ENCODE measurements at places on chromosomes 4 and X.

- DNase-seq, result no peak
These were observed 51.1 kb downstream of the SH3KBP1 start for GRCh38 chrX:19836337-19836736.

DNA sequence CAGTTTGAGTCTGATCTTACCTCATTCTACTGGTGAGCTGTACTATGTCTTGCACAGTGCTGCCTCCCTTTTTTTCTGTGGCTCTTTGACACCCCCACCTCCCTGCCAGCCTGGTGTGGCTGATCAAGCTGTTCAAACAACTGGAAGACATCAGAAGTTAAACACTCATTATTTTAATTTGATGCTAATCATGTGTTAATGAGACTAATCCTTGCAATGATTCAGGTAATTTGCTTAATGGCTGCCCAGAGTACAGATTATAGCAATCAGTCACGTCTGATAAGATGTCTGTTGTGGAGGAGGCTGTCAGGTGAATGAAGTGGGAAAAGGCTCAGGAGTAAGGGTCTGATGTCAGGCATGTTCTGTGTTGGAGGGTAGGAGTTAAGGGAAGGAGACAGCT, 87.4 kb upstream of the GK2 start:
- DNase-seq, result no peak

DNA sequence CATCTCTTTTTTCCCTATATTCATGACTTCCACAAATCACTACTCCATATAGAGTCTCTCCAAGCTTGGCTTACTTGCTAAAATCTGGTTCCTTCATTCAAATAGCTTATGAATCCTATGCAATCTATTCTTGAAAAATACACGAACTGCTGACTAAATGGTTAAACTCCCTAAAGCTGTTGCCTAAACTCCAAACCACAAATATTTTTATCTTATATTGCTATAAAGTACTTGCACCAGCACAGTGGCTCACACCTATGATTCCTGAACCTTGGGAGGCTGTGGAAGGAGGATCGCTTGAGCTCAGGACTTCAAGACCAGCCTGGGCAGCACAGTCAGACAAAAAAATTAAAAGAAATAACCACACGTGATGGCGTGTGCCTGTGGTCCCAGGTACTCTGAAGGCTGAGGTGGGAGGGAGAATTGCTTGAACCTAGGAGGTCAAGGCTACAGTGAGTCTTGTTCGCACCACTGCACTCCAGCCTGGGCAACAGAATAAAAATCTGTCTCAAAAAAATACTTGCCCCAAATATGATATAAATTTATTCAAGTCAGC, 2.2 kb downstream of the FBXO8 start:
- no peak for DNase-seq

DNA sequence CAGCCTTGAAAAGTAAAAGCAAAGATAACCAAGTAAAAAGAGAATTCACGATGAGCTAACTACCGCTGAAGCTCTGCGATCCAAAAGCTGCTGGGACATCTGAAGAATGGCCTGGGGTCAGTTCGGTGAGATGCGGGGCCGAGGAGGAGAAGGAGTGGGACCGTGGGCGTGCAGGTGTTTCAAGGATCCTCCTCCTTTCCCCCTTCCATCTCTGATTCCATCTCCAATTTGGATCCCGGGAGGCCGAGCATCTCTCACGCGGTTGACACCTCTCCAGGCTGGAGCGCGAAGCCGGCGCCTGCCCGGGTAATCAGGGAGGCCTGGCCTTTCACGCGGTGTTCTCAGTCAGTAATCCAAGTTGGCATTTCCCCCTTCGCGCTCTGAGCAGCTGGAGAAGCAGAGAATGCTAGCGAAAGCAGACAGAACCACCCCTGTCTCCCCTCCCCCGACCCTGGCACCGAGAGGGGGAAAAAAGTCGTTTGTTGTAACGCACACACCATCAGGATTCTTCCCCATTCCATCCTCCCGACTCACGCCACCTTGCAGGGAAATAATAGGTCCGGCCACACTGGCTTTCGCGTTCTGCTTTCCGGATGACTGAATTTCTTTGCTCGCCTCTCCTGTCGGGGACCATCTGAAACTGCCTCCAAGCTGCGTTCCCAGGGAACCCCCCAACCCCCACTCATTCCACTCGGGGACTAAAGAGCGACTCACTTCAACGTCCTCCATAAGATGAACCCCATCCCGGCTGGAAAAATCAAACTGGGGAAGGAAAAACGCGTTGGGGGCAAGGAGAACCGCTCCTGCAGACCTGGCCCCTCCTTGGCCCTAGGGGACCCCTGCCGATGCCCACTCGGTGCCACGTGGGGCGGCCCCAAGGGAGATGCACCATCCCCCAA, 6.5 kb downstream of the NEUROG2 start:
- no peak for DNase-seq

GRCh38 chrX:8743126-8743732, 11.3 kb upstream of the ANOS1 start:
- DNase-seq, result no peak

DNA sequence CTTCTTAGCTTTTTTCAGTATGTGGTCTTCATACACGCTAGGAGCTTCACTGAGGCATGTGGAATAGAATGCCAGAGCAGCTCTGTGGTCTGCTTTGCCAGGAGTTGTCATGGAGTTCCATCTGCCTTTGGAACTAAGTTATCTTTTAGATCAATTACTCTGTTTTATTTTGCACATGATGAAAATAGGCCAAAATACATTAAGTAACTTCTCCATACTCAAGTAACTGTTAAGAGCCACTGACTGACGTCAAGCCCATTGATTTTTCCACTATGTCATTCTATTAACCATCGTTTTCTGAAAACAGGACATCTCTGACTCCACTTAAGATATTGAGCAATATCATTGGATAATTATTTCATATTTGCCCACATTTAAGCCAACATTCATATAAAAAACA, 415.1 kb upstream of the MAD2L1 start:
- no peak for DNase-seq

DNA sequence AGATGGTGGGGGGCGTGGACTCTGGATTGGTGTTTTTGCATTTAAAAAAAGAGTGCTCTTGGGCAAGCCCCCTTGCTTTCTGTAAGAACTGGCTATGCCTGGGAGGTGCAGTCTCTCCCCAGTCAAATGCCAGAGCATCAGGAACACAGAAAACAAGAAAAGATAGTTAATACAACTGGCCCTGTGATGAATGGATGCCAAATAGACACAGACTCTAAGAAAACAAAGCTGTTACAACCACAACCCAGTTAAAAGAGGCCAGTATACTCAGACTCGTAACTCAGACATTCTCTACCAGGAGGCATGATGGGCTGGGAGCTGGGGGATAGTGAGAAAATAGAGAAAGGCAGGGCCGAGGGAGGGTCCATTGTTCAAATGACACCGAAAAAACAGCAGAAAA, 32.5 kb upstream of the C1QTNF7 start:
- DNase-seq, result no peak

DNA sequence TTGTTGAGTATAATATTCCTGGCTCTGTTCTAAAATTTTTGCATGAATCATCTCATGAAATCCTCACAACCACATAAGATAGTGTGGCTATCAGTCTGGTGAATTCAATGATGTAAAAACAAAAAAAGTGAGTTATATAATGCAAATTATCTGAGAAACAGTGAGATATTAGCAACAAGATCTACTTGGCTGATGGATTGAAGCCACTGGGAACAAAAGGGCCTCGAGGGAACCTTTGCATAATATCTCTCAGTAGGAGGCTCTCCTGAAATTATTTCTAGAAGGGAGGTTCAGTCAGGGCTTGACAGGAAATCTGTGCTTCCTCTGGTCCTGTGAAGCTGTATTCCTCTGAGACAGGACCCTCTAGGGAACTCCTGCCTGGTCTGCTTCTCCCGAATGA, 30.1 kb upstream of the NUP54 start:
- no peak for DNase-seq

DNA sequence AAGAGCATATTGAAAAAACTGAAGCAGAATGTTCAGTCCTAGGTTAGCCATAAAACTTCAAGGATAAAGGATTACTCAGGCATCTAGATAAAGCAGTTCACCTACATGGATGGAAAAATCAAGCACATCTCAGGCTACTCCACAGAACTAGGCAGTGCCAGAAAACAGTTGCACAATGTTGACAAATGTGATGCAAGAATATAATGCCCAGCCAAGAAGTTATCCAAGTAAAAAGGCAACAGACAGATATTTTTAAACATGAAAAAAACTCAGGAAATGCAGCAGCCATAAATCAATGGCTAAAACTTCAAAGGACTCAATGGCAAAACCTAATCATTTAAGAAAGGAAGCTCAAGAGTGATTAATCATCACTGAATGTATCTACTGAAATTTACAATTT, 456.0 kb upstream of the FAM241A start:
- peak; percentile 40 for DNase-seq

DNA sequence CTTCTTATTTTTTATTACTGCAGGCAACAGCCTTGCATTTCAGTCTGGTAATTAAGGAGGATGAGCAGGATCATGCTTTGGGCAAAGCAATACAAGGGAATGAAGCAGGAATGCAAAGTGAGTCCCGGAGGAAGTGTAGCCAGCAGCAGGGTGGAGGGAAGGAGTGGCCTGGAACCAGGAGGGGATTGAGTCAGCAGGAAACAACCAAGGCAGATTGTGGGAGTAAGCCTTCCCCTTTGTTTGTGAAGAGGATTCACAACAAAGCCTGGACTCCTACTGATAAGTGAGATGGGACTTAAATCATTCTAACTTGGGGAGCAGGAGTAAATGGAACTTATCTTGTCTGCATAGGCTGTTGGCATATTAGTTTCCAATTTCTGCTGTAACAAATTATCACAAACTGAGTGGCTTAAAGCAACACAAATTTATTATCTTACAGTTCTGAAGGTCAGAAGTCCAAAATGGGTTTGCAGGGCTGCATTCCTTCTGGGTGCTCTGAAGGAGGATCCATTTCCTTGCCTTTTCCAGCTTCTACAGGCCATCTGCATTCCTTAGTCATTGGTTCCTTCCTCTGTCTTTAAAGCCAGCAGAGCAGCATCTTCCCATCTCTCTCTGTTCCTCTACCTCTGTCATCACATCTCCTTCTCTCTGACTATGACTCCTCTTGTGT, 93.2 kb upstream of the AP1S2 start:
- peak; percentile 36 for DNase-seq

GRCh38 chrX:940691-941090, 271.8 kb downstream of the CRLF2 start:
- DNase-seq, result no peak

DNA sequence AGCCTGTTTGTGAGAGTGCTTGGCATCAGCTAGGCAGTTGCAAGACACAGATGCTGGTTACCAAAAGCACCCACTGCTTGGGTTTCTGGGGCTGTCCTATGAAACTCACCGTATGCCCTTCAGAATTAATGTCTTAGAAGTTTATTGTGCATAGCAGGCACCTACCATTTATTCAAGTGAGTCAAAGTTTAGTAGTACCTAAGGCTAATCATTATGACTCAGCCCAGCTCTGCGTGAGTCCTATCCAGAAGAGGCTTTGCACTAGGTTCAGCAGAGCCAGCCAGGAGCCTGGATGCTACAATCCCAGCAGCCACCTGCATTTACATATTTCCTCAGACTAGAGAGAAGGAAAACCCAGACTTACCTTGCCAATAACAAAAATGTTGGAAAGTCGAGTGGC, 4.2 kb downstream of the RPS4X start:
- no peak for DNase-seq

GRCh38 chr4:121380776-121381462, at the start of gene QRFPR:
Gene QRFPR, minus strand, starts transcription at chr4:121381018. Its CDS starts 371 bp downstream, at chr4:121380647.
- no peak for DNase-seq

GRCh38 chrX:129654652-129655546, at the start of gene APLN:
Gene APLN, minus strand, starts transcription at chrX:129654956. Its CDS starts 326 bp downstream, at chrX:129654630.
- no peak for DNase-seq

DNA sequence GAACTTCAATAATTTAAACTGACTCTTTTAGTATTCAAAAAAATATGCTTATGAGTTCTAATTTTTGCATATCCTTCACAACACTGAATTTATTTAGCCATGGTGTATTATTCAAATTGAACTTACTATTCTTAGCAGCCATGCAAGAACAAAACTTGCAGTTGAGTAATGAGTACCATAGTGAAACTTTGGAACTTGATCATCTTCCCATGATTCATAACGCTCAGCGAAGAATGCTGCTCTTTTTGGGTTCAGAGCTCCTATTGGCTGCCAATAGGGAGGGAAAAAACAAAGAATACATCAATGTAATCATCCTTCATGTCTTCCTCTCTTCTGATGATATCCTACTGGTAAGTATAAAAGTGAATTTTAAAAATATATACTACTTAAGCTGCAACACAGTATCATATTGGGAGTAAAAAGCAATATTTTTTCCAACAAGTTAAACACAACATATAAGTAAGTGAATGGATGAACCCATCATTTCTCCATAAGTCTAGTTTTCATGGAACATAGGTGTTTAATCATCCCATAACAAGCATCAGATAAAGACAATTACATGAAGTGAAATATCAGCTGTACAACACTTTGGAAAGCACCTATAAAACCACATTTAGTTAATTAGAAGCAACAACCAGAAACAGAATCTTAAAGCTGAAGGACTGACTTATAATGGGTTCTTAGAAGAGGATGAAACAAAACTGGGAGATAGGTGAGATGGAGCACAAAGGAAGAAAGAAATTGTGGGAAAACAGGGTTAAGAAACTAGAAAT, 145.2 kb upstream of the MAB21L2 start:
- DNase-seq, result no peak

- DNase-seq, result no peak
These were observed 18.1 kb upstream of the ZXDB start for GRCh38 chrX:57573754-57574153.

DNA sequence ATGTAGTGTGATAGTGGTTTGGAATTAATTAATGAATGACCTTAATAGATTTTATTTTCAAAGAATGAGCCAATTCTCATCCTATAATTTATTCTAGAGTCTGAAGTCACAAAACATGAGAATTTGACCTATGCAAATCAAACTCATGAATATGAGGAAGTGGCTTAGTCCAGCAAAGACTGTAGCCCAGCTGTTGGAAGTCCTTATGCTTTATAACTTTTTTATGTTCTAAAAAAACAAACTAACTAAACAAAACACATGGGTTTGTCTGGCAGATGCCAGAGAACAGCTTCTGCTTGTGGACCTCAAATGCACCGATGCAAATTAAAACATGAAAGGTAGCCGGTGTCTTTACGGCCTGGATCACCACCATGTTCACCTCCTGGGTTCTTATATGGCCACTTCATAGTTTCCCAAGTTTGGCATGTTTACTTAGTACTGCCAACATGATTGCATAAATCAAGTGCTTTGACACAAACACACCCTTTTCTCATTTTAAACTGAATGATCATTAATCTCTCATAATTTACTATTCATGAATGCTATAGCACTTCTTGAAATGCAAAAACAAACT, 277.4 kb downstream of the PAPSS1 start:
- DNase-seq, result no peak

GRCh38 chr4:101277671-101278070, 69.7 kb downstream of the PPP3CA start:
- DNase-seq, result no peak
